Thoracic aorta (tissue), 2 donors: ENCODE measurements at places on chromosomes 4 and X. TPM values are rescaled to one million over a fixed set of nuclear protein-coding genes. Genes with fewer than 3 reads are reported as not detected.

The FREM3 gene
- 0.14 TPM for total RNA-seq

- no peak for DNase-seq
These were observed 598.2 kb upstream of the NDST4 start for GRCh38 chr4:115711575-115711974.

The GAGE12H gene
- total RNA-seq, result not detected

The FHDC1 gene
- total RNA-seq, result 0.35 TPM

DNA sequence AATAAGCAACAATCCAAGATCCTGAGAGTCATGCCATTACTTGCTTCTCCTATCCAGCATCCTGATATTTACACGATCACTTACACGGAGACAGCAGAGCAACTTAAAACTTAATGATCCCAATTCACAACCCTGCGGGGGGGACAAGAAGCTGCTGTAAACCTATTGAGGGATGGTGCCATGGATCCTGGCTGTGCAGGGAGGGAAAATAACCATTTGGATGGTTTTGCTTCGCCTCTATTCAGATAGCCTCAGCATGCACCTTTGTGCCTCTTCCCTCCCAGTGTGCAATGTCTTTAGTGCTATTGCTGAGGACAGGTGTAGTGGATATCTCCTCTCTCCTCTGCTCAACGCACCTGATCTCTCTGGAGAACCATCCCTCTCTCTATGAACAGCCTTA is 89.7 kb upstream of the PPARGC1A start:
- no peak for DNase-seq
